ENCODE measurements at places on chromosomes 5 and 9. TPM values are rescaled to one million over a fixed set of nuclear protein-coding genes. Genes with fewer than 3 reads are reported as not detected.

DAPK1 gene
- total RNA-seq, result 79.6 TPM

ARID3C gene
- not detected for total RNA-seq

DNA sequence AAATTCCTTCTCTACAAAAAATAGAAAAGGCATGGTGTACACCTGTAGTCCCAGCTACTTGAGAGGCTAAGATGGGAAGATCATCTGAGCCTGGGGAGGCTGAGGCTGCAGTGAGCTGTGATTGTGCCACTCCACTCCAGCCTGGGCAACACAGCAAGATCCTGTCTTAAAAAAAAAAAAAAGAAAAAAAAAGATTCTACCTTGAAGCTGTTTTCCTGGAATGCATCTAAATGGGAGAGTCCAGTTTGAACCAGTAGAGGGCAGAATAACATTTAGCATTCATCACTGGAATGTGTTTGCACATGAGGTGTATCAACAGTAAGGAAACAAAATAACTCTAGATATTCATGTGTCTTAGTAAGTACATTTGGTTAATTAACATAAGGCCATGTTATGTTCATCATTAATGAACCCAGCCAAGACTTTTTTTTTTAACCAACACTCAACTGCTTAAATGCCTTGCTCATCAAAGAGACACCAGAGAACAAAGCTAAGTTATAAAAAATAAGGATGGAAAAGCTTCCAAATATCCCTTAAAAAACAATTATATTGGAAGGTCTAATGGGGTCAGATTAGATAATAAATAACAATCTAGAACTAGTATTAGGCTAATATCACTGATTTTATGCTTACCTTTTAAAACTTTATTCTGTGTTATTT lies 16.1 kb downstream of the IFNE start:
- H3K36me3 ChIP-seq, result no peaks in the 10 kb centered on the region
- no peaks in the 10 kb centered on the region for H3K4me1 ChIP-seq
- no peak overlapping the region for H3K27ac ChIP-seq
- H3K27me3 ChIP-seq, result no peaks in the 10 kb centered on the region

- no peak overlapping the region for H3K27ac ChIP-seq
- no peak overlapping the region for H3K4me3 ChIP-seq
- H3K36me3 ChIP-seq, result no peaks in the 10 kb centered on the region
These were observed 86.2 kb downstream of the PSAT1 start for GRCh38 chr9:78383130-78383529.

DNA sequence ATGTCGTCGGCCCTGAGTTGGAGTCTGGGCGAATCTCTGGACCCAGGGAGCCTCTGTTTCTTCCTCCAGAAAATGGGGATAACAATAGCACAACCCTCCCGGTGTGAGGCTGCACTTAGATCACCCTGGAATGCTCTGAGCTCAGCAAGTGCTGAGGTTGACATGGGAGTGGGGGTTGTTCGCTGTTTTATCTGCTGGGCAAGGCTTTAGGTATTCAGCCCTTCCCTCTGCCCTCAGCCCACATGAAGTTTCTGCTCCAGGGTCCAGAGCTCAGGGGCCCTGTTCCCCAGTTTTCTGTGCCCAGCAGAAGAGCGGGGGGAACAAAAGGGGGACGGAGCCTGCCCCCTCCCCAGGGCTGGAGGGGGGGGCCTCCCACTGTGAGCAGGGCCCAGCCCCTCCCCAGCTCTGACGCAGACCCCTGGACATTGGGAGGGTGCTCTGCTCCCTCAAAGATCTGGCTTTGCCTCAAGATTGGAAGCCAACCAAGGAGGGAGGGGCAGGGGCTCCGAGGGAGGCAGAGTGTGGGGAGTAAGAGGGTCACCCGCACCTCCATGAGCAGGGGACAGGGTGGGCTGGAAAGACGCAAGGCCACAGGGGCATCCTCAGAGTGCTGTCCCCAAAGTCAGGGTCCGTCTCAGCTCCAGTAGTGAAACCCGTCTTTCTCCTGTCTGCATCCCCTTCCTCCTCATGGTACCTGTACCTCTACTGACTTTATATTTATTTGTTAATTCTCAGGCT lies 215.6 kb downstream of the C9orf50 start:
- peaks cover 15% of the 10 kb centered on the region for H3K4me1 ChIP-seq
- H3K4me3 ChIP-seq, result no peak overlapping the region
- no peaks in the 10 kb centered on the region for H3K27me3 ChIP-seq
- no peaks in the 10 kb centered on the region for H3K36me3 ChIP-seq

- no peaks in the 10 kb centered on the region for H3K4me1 ChIP-seq
- H3K4me3 ChIP-seq, result no peak overlapping the region
- no peaks in the 10 kb centered on the region for H3K27me3 ChIP-seq
- no peak overlapping the region for H3K27ac ChIP-seq
These were observed 396.2 kb downstream of the KCTD16 start for GRCh38 chr5:144566747-144567420.

DNA sequence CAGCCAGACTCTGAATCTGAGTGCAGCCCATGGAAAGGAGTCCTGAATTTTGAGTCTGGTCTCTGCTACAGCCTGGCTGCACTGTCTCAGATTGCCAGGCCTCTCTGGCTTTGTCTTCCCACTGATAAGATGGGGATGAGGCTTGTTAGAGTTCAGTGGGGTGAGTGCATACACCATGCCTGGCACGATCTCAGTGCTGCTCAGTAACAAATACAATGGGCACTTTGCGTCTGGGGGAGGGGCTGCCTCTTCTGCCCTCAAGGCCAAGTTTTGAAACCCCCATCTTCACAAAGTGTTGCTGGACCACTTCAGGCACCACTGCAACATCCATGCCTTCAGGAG lies 49.0 kb downstream of the PPARGC1B start:
- H3K27ac ChIP-seq, result no peak overlapping the region
- peaks cover 26% of the 10 kb centered on the region for H3K4me1 ChIP-seq
- no peaks in the 10 kb centered on the region for H3K36me3 ChIP-seq
- H3K4me3 ChIP-seq, result no peak overlapping the region
- no peaks in the 10 kb centered on the region for H3K27me3 ChIP-seq

- H3K36me3 ChIP-seq, result no peaks in the 10 kb centered on the region
- no peak overlapping the region for H3K4me3 ChIP-seq
- no peak overlapping the region for H3K27ac ChIP-seq
- H3K4me1 ChIP-seq, result peaks cover 7% of the 10 kb centered on the region
- H3K27me3 ChIP-seq, result no peaks in the 10 kb centered on the region
These were observed 21.0 kb upstream of the FOXE1 start for GRCh38 chr9:97831843-97832636.

Measured in body of pancreas (tissue), 4 donors.